ENCODE measurements at places on chromosomes 11 and 22.

DNA sequence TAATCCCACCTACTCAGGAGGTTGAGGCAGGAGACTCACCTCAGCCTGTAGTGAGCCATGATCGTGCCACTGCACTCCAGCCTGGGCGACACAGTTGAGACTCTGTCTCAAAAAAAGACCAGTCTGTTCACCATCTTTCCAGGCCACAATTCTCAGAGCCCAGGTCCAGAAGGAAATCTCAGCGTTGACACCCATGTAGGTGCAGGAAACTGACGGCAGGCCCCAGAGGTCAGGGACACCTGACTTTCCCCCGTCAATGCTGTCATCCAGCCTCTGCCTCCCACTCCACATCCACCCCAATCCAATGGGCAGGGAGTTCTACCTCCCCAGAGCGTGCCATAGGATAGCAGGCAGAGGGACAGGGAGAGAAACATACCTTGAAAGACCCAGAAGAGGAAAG, 5.9 kb upstream of the GRK2 start:
- DNase-seq: no peak

DNA sequence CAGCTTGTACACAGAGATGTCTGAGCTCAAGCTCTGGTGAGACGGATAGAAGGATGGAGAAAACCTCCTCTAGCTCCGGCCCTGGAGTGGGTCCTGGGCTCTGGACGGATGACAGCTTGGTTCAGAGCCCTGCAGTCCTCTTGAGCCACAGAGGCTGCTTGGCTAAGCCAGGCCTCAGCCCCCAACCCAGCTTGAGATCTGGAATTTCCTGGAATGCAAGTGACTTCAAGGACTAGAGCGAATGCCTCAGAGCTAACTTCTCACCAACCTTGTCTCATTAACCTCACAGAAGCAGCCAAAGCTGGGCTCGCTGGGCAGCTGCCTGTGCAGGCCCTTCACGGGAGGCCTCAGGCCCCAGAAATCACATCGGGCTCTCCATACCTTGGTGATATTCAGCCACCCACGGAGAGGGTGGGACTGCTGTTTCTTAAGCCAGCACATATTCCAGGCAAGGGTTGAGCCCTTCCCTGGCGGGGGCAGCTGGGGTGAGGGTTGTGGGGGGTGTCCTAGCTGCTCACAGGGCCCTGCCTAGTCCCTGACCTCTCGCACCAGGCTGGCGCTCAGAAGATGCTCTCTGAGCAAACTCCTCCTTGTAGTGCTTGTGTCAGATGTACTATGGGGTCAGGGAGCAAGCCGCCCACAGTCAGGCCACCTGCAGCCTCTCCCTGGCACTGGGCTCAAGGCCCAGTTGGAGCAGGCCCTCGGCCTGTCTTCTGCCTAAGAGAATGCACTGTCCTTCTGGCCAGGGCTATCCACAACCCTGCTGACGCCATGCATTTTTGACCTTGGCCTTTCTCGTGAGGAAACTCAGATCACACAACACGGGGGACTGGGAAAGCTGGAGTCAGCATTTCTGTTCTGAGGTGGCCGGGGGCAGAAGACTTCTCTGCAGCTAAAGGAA, 73.6 kb upstream of the TTLL12 start:
- no peak for DNase-seq

DNA sequence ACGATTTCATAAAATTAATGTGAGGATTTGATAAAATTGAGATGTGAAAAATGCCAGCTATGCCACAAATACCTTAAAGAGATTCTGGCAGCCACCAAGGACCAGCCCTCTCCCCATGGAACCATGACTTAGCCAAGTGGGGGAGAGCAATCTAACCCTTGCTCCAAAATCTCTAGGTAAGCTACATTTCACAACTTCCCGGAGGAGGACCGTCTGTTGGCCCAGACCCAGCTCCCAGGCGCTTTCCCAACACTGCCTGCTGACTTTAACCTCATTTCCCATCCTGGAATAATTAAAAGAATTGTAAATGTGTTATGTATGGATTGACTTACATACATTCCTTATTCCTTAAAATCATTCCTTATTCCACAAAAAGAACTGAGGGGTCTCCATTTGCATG, 47.5 kb upstream of the TENM4 start:
- DNase-seq: no peak

- no peak for DNase-seq
These were observed 5.1 kb upstream of the SCARF2 start for GRCh38 chr22:20442485-20443284.

DNA sequence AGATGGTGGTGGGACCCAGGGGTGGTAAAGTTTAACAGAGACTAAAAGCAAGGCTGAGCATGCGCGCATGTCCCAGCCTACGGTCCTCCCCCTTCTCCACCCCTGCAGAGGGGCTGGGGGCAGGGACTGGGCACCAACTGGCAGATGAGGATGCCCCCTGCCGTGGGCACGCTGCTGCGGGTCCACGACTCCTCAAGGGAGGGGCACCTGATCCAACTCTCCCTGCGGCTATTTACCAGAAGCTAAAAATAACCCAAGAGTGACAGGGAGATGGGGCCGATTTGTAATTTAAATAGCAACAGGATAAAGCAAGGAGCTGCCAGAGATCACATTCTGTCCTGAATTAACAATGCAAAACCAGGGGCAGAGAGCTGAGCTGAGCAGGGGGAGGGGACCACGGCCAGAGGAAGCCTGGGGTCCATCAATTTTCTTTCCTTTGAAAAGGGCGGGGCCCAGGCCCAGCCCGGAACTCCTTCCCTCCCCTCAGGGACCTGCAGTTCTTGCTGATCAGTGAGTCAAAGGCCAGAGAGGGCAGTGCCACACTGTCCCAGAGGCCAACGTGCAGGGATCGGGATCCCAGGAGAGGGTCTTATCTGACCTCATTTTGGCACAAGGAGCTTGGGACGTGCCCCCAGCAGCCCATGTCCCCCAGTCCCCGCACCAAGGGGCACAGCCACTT, 8.1 kb upstream of the DGKZ start:
- DNase-seq: no peak

DNA sequence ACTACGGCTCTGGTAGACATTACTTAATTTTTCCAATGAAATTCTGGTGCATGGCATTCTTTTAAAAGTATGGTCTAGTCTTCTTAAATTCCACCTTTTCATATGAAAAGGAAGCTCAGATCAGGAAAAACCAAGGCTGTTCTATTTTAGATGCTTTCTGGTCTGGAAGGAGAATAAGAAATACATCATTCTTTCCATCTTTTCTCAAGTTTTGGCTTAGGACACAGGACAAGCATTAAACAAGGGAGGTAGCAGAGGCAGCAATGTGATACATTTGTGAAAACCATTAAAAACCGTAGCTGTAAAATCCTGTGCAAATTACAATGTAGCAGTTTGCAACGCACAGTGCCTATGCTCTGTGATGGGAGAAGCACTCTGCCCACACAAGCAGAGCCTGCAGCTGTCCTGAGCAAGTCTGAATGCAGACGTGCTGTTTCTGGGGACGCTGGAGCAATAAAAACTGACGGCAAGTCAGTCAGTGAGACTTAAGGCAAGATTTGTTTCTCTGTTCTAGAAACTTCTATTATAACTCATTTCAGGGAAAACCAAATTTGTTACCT, 23.7 kb downstream of the NAP1L4 start:
- DNase-seq: no peak

DNA sequence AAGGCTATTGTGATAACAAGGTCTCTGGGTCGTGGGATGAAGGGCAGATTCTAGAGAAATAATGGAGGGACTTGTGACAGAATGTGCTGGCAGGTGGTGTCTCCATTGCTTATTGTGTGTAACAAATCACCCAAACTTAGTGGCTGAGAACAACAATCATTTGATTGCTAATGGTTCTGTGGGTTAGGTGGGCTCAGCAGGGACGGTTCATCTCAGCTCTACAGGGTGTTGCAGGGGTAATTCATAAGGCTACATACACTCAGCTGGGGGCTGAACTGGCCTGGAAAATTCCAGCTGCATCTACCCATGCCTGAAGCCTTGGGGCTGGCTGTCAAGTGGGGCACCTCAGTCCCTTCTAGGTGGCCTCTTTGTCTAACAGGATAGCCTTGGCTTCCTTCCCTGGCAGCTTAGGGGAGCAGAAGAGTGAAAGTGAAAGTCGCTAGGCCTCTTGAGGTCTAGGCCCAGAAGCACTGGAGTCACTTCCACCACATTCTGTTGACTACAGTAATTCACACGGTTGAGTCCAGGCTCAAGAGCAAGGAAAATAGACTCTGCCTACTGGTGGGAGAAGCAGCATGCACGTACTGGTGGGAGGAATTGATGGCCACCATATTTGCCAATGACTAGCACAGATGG, 308.9 kb downstream of the MN1 start:
- no peak for DNase-seq

DNA sequence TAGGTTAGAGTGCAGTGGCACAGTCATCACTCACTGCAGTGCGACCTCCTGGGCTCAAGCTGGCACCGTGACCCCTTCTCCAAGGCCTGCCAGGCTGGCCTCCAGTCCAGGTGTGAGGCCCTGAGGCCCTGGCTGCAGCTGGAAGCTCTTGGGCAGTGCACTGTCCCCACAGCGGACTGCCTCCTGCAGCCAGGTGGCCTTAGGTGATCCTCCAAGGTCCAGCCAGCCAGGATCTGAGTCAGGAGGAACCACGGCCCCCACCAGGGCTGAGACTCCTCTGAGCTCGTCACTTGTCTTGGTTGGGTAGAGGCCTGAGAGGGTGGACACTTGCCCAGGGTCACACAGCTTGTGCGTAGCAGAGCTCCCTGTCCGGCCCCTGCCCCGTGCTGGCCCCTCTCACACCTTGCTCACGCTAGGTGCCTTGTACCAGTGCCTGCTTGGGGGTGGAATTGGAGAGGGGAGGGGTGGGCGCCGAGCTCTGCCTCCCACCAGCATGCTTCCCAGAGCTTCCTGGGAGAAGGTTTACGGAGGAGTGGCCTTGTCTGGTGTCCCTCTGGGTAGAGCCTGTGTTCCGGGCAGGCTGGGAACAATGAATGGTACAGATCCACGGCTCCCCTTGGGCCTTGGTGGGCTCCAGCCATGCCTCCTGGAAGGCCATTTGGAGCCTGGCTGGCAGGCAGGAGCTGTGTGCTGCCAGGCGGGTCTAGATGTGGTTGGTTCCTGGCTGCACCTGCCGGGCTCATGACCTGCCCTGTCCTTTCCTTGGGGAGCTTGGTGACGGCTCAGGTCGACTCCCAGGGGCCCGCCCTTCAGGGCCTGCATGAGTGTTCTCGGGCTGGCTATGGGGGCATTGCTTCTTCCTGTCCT, 20.6 kb downstream of the KCNQ1 start:
- DNase-seq: no peak

DNA sequence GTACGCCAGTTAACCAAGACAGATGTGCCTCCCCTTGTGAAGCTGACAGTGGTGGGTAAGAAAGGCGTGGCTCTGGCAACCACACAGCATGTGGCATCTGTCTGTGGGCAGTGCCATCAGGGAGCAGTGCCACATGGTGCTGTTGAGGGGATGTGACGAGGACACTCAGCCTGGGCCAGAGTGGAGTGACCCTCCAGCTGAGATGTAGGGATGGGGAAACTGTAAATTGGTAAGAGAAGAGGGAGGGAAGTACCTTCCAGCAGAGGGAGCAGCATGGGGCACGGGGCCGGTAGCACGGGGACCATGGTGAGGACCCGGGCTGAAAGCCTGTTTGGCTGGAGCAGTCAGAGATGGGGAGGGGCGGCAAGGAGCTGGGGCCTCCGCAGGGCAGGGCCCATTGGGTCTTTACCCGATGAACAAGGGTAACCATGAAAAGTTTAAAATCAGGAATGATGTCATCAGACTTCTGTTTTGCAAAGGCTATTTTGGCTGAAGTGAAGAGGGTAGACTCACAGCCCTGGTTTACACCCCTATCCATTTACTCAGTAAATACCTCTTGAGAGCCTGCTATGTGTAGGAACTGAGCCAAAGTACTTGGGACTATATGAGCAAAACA, 10.4 kb downstream of the TMPRSS6 start:
- no peak for DNase-seq

DNA sequence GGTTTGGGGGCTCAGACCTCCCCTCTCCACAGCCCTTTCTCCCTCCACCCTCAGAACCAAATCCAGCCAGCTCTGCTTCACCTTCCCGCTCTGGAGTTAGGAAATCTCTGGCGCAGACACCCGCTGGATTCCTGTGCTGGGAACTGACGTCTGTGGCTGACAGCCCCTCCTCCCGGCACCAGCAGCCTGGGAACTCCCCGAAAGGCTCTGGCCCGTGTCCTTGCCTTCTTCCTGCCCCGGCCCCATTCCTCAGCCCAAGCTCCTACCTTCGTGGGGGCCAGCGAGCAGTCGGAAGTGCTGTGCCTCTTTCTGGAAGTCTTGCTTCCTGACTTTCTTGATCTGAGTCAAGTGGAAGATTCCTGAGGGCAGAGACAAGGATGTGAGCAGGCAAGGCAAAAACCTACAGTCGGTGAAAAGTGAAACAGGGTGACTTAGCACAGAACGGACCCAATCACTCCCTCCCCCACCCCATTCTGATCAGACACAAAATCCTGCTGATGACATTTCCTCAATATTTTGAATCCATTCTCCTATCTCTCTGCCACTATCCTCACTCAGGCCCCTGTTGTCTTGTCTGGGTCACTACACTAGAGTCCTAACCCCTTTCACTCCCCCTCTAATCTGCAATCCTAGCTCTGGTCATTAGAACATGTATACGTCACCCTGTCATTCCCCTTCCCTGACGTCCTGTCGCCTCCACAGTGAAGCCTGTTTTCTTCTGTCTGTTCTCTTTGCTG, 34.1 kb downstream of the CHRDL2 start:
- DNase-seq: no peak

- DNase-seq: no peak
These were observed 79.7 kb downstream of the DGCR2 start for GRCh38 chr22:19042285-19043120.

DNA sequence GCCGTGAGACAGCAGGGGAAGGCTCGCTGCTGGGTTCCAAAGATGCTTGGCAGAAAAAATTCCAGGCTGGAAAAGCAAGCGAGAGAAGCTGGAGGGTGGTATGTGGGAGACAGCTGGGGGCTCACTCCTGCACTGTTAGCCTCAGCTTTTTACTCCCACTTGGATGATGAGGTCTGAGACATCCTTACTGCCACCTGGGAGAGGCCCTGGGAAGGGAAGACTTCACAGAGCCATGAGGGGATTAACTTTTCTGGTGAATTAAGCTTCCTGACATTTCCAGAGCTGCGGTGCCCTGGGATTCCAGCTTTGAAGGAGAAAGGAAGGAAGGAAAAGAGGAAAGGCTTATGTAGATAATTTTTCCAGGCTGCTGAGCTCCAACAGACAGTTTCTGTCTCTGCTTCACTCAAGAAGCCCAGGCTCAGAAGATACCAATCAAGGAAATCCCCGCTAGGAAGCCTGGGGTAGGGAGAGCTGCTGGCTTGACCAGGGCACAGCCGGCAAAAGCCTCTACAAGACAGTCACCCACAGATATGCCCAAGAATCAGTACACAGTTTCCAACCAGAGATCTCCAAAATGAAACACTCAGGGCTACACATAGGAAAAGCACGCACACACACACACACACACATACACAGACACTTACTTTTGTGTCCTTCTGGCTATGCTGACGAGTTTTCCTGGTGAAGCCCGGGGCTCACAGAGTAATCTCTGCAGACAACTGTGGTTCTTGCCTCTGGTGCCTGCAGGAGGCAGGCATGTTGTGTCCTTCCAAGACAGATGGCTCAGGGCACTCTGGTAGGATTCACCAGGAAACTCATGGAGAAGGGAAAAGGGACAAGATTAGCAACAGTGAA, 907 bp downstream of the MCHR1 start:
- DNase-seq: no peak

Data from T1000 (cell line).